ENCODE measurements at places on chromosomes 16 and 17.
A peak's percentile ranks its signal among the peaks of the same experiment; 100 is the strongest.

DNA sequence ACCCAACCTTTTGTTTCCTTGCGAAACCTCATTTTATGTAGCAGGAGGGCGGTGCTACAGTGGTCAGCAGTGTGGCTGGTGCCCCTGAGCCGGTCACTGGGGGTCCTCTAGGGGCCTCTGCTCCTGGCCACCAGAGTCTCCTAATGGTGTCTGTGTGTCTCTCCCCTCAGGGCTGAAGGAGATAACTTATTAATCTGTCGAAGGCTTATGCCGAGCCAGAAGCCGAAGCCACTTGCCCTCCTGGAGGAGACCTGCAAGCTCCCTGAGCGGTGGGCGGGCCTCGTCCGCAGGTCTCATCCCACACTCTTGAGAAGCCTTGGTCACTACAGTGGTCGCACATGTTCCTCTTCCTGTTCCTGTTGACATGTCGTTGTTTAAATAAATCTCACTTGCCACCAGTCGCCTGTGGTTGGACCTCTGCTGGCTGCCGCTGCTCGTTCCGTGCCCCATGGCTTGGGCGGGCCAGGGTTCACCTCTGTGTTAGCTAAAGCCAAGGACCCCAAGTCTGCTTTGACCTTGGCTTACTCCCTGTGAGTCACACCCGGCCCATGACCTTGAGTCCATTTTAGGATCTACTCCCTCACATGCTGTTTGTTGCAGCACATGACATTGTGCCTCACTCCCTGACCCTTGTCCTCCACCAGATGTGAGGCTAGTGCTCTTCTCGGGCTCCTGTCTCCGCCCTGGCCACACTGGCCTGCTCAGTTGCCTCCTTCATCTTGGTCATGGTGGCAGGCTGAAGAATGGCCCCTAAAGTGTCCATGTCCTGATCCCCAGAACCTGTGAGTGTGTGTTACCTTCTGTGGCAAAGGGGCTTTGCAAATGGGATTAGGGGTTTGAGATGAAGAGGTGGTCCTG, 38.7 kb upstream of the AQP8 start:
- no peak for DNase-seq

DNA sequence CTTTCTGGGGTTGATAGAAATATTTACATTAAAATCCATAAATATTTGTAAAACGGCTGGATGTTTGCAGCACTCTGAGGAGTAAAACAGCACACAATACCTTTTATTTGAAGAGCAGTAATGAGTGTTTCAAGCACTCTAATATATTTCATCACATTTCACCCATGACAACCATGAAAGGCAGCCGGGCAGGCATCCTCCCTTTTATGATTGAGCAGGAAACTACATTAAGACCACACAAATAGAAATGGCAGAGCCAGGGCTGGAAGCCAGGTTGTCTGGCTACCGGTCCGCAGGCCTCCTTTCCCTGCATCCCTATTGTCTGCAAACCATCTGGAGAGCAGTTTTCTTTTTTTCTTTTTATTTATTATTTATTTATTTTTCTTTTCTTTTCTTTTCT, 23.1 kb upstream of the GPRC5C start:
- DNase-seq = no peak

- DNase-seq = no peak
Observed at GRCh38 chr17:19743101-19744100, 4.7 kb downstream of the ALDH3A1 start.

- DNase-seq = no peak
Observed at GRCh38 chr17:56638591-56639051, 45.1 kb downstream of the NOG start.

GRCh38 chr16:17334096-17334495, 136.7 kb downstream of the XYLT1 start:
- no peak for DNase-seq

DNA sequence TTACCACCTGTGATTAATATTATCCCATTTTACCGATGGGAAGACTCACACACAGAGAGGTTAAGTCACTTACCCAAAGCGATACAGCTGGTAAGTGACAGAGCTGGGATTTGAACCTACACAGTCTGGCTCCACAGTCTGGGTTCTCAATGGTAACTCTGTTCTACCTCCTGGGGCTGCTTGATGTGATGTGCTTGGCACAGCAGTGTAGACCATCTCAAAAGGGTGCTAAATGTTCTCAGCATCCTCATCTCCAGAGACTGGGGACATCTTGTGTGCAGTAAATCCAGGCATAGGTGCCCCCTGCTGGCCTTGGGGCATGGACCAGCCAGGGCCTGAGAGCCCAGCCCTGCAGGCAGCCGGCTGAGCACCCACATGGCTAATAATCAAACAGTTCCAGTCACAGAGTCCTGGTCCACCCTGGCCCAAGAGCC, 15.4 kb upstream of the KATNB1 start:
- DNase-seq = peak; percentile 13

- no peak for DNase-seq
Observed at GRCh38 chr16:46658925-46659324, 30.1 kb downstream of the VPS35 start.

All from effector CD8-positive, alpha-beta T cell (primary cell).